ENCODE measurements at places on chromosomes 3 and 15.

- no peak for DNase-seq
Observed at GRCh38 chr15:80404761-80405553, 775 bp downstream of the ARNT2 start.

GRCh38 chr3:194888916-194889315 lies 203.2 kb downstream of the FAM43A start:
- DNase-seq, result no peak

DNA sequence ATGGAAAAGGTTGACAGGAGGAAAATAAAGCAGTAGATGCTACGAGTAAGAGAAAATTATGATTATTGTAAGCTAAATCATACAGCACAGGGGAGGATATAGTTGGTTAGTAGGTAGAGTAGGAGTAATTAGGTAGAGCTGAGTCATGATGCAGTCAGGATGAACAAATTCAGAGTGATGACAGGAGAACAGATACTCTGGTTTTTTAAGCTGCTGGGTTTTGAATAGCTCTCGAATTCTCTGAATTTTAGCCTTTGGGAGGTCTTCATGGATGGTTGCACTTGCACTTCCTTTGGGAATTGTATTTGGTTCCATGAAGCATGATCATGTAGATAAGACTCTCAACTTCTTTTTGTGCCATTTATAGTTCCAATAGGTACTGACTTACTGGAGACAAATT lies 96.2 kb downstream of the ECT2 start:
- DNase-seq, result no peak

GRCh38 chr3:9499455-9500107 lies 54.0 kb downstream of the LHFPL4 start:
- no peak for DNase-seq

- no peak for DNase-seq
Observed at GRCh38 chr3:105615814-105616213, 249.1 kb downstream of the ALCAM start.

GRCh38 chr3:196778755-196779154 lies 39.1 kb downstream of the PAK2 start:
- DNase-seq, result no peak

- no peak for DNase-seq
Observed at GRCh38 chr3:43004282-43004681, 25.2 kb downstream of the GASK1A start.

DNA sequence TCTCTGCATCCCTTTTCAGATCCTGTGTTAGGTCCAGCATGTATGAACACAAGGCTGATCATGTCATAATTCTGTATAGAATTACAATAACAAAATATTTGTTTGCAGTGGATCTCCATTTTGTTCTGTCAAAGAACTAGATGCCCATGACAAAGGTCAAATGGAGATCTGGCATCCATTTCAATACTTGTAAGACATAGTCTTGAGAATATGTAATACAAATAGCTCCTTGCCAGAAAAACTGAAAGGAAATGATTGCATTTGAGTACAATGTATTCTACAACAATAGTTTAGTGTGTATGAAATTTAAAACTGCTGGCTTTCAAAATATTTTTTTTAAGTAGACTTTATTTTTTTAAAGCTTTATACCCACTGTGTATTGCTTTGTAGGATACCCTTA lies 101.1 kb downstream of the CMSS1 start:
- DNase-seq, result no peak

All from CD4-positive, alpha-beta T cell (primary cell).